ENCODE measurements at places on chromosomes 4 and X.

DNA sequence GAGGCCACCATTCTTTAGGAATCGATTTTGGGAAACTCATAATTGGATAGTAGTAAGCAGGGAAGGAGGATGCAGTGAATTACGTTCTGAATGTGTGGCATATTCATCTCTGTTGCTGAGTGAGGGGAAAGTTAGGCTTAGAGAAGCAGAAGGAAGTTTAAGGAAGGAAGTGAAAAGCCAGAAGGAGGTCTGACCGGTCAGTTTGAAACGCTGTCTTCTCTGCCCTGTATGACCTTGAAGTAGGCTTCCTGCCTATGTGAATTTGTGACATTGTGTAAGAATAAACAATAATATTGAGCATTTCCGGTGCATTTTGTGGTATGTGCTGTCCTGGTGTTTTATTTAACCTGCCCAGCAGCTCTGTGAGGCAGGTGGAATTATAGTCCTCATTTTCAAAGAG is 67.3 kb downstream of the PDLIM5 start:
- DNase-seq, result no peak

GRCh38 chrX:7318241-7318640 is 170.3 kb upstream of the PUDP start:
- DNase-seq, result no peak

DNA sequence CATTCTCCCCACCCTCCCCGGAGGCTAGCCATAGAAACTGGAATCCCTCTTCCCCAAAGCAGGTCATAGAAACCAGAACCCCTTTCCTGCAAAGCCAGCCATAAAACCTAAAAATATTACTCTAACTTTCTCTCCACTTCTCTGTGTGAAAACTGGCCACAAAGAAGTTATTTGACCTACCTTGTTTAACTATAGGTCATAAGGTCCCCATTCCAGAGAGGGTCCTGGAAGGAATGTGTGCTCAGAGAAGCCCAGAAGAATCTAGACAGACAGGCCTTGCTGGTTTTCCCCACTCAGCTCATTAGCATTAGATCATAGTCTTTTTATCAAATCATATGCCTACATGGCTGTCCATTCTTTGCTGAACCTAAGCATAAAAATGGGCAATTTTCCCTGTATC is 52.8 kb upstream of the TEX13A start:
- no peak for DNase-seq

GRCh38 chr4:68693325-68694075 is 23.0 kb upstream of the UGT2B15 start:
- no peak for DNase-seq

- DNase-seq, result no peak
Measured at GRCh38 chr4:102620697-102621497, 119.7 kb downstream of the NFKB1 start.

DNA sequence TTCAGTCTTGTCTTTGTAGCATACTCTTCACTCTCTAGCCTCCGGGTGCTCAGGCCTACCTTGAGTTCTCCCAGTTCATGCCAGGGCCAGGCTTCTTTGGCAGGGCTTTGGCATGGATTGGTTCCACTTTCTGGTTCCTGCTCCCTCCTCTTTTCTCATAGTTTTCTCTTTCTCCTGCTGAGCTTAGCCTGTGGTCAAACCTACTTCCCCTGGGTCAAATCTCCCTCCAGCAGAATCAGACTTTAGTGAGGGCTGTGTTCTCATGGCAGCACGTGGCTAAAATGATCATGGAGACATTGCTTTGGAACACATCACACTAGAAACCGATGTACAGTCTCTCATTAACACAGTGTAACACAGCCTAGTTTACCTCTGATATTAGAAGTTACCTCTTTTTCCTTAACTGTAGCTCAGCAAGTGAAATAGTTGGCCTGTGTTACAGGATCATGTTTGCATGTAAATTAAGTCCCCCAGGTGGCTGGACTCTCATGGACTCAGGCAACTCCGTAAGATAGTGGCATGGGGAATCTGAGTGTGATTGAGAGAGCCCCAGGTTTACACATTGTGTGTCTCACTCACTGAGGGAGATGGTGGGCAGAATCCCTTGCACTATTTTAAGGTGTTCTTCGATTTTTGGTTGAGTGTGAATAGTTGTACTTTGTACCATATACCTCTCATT is 13.3 kb downstream of the RAB9A start:
- DNase-seq, result no peak

DNA sequence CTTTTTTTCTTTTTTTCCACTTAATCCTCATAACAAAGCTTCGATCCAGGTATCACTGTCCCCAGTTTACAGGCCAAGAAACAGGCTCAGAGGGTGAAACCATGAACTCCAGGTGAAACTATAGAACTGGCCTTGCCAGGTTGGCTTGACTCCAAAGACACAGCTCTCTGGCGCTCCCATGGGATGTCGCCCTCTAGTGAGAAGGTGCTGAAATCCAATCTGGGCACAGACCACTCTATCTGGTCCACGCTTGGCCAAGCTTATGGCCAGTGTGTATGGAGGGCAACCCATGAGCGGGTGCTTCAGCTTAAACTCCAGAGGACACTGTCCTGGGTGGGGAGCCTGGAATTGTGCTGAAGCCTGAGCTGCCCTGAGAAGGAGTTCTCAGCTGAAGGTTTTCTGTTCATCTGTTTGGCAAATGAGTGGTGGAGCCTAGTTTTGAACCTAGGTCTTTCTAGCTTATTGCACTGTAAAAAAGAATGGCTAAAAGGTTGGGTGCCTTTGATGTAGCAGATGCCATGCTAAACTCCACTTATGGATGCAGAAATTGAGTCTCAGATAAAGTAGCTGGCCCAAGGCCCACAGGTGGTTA is 70.5 kb downstream of the SEL1L3 start:
- DNase-seq, result no peak

DNA sequence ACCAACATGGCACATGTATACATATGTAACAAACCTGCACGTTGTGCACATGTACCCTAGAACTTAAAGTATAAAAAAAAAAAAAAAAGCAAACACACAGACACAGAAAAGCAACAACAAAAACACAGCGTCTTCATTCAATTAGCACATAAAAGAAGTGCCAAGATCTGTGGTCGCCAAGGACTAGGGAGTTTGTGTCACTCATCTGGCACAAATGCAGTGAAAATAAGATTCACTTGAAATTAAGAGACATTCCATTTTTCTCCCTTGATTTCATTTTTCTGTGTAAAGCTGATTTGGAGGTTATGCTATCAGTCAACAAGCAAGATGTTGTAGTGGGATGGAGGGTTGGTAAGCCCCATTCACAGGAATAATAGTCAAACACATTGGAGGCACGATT is 115.3 kb downstream of the FAT4 start:
- DNase-seq, result no peak

GRCh38 chrX:34880656-34881055 is 61.9 kb upstream of the FAM47B start:
- DNase-seq, result no peak

- DNase-seq, result no peak
Measured at GRCh38 chrX:2694914-2695267, 3.8 kb downstream of the CD99 start.

- no peak for DNase-seq
Measured at GRCh38 chrX:25300994-25301393, 285.2 kb upstream of the ARX start.

GRCh38 chr4:113574636-113575103 is 186.9 kb downstream of the CAMK2D start:
- DNase-seq, result no peak

- no peak for DNase-seq
Measured at GRCh38 chr4:173237152-173237551, 68.5 kb downstream of the GALNT7 start.

- no peak for DNase-seq
Measured at GRCh38 chr4:60611762-60612496, 588.2 kb upstream of the ADGRL3 start.

Measured in CD4-positive, alpha-beta T cell treated with Interleukin-15 for 1 hour (primary cell).